ENCODE measurements at places on chromosomes 16 and 17.

DNA sequence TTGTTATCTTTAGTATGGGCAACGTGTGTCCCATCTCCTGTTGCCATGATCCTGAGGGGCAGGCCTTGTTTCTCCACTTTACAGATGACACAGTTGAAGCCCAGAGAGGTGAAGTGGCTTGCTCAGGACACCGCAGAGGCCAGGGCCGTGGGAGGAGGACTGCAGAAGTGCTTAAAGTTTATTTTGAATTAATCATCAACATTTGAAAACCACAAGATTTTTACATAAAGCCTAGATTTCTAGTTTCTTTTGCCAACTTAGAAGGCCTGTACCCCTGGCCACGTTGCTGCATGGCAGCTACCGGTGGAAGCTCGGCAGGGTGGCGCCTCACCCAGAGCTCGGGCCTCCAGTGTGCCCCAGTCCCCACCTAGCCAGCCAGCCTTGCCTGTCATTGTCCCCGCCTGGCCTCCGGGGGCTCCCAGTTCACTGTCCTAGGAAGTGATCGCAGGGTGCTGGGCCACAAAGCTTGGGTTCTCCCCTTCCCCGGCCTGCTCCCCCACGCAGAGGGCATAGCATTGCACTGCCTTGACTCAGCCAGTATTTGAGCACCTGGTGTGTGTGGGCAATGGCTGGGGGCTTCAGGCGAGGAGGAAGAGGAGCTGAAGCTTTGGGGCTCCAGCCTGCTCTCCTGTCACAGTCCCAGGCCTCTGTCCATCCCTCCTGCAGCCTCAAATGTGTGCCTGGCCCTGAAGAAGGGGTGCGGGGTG, 14.8 kb upstream of the ADCY7 start:
- no peak overlapping the region for H3K4me3 ChIP-seq
- no peaks in the 10 kb centered on the region for H3K27me3 ChIP-seq
- no peaks in the 10 kb centered on the region for H3K36me3 ChIP-seq
- H3K4me1 ChIP-seq, result peaks cover 10% of the 10 kb centered on the region
- DNase-seq, result no peak

GRCh38 chr17:62824290-62825131, 16.4 kb upstream of the MARCHF10 start:
- no peaks in the 10 kb centered on the region for H3K27me3 ChIP-seq
- no peak overlapping the region for H3K4me3 ChIP-seq
- H3K36me3 ChIP-seq, result no peaks in the 10 kb centered on the region

GRCh38 chr17:7775051-7775450, 57.5 kb downstream of the DNAH2 start:
- H3K36me3 ChIP-seq, result no peaks in the 10 kb centered on the region
- H3K4me3 ChIP-seq, result no peak overlapping the region
- H3K4me1 ChIP-seq, result no peaks in the 10 kb centered on the region
- H3K27me3 ChIP-seq, result peaks cover 17% of the 10 kb centered on the region

DNA sequence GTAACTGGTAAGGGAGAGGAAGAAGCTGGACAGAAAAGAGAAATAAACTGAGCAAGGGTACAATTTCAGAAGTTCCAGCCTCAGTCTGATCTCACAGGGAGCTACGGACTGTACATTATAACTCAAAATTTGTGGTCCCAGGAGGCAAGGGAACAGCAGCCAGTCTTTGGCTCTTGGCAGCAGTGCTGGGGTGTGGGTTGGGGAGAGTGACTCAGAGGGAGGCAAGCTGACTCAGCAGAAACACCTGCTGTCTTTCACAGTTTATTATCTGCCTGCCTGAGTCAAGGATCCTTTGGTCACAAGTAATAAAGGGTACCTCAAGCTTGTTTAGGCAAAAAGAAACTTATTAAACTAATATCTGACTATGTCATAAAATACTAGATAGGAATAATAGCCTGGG, 73.5 kb upstream of the KIF2B start:
- no peaks in the 10 kb centered on the region for H3K27me3 ChIP-seq
- H3K4me1 ChIP-seq, result peaks cover 15% of the 10 kb centered on the region
- no peaks in the 10 kb centered on the region for H3K36me3 ChIP-seq
- no peak overlapping the region for H3K27ac ChIP-seq
- no peak overlapping the region for H3K4me3 ChIP-seq

DNA sequence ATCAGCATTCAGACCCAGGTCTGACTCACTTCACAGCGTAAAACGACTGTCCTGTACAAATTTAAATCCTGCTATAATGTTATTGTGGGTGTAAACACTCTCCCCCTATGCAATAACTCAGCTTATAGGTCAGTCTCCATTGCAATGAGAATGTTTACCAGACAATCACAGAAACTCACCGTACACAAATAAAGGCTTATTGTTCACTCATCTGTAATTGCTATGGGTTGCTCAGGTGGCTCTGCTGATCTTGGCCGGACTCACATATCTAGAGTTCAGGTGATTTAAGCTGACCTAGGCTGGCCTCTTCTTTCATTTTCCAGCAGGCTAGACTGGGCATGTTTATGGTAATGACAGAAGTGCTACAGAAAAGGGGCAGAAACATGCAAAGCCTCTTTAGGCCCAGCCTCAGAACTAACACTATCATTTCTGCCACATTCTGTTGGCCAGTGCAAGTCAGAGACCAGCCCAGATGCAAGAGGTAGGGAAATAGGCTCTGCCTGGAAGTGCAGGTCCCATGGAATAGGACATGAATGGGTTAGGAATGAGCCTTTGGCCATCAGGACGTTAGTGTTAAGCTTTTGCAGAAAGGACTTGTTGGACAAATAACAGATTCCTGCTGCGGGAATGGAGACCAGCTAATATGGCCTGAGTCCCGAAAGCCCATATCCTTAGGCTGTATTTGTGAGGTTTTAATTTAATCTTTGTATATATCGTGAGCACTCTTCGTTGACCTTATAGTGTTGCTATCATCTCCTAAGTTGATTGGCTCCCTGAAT, 44.0 kb downstream of the HLF start:
- H3K36me3 ChIP-seq, result no peaks in the 10 kb centered on the region
- H3K4me1 ChIP-seq, result no peaks in the 10 kb centered on the region
- DNase-seq, result no peak
- no peaks in the 10 kb centered on the region for H3K27me3 ChIP-seq
